IPS DF 19.7 (cell line): ENCODE measurements at places on chromosomes 2 and 18.

- no peak for DNase-seq
Observed at GRCh38 chr2:123916051-123916450, 109.0 kb upstream of the CNTNAP5 start.

DNA sequence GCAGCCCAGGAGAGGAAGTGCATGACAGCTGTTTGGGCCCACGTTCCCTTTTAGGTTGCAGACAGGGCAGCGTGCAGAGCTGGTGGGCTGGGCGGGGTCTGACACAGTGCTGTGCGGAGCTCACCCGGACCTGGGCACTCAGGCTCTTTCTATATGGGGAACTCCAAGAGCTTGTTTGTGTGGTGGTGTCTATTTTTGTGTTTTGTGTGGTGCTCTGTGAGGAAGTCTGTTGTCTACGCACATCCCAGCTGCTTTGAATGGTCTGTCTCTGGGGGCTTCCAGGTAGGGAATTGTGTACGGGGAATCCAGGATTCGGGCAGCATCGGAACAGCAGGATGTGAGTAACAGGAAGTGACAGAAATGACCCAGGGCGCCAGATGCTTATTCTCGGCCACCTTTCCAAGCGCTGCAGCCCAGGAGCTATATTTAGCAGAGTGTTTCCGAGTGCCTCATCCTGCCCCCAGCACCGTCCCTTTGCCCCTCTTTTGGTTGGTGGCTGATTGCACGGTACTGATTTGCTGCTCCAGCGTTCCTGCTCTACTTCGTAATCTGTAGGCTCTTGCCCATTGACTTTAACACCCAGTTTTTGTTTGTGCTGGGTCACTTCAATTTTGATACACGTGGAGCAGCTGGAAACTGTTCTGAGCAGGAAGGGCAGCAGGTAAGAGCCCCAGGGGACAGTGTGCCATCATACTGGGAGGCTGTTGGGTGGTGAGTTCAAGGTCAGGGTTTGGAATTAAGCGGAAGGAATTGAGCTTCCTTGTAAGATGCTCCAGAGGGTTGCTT is 64.7 kb downstream of the DGKD start:
- no peak for DNase-seq

DNA sequence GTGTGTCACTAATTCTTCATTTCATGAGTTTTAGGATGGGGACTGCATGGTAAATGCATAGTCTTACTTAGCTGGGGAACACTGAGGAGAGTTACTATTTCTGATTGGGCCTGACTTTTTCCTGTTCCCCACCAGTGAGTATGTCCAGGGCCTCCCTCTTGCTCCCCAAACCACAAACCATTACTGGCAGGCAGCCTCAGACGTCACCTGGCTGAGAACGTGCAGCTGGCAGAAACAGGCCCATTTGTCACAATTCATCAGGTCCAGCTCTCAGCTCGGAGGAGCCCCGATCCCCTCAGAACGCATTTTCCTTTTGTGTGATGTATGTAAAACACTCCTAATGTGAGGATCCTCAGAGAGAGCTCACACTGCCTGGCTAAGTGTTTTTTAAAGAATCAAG is 71.7 kb upstream of the SIX3 start:
- no peak for DNase-seq

DNA sequence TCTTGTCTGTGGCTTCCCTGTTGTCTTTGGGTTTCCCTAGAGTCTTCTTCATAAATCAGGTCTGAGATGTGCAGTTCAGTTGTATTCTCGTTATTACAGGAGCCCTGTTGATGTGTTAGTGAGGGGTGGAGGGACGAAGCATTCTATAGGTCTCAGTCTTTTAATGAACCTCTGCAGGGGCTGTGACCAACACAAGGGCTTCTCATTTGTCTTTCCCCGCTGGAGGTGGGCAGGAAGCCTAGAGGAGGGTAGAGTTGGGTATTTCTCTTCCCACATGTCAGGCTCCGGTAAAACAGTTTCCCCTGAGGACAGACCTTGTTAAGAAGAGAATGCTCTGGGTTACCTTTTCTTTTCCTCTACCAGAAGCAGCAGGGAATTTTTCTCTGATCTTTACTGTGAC is 31.2 kb downstream of the PROC start:
- DNase-seq = no peak

DNA sequence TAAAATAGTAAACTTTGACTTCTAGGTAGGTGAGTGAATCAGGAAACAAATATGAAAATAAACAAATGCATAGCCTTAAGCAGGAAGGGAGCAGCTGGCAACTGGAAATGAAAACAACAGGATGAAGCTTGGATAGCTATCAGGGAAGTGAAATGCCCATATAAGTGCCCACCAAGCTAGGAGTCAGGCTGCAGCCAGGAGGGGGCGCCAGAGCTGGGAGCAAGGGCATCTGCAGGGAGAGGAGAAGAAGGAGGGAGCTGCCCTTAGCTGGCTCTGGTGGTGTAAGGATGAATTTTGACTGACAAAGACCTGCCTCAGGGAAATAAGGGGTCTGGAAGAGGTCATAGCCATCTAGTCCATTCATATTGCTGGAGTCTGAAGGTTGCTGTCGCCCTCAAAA is 298.3 kb downstream of the TDRD15 start:
- peak; percentile 15 for DNase-seq

GRCh38 chr18:23494992-23495391 is 8.3 kb upstream of the RMC1 start:
- DNase-seq = no peak

GRCh38 chr2:64653109-64654062 is at the start of gene SERTAD2:
SERTAD2 (minus strand) TSS chr2:64653913; CDS start chr2:64636871, 17,042 bp downstream.
- no peak for DNase-seq

DNA sequence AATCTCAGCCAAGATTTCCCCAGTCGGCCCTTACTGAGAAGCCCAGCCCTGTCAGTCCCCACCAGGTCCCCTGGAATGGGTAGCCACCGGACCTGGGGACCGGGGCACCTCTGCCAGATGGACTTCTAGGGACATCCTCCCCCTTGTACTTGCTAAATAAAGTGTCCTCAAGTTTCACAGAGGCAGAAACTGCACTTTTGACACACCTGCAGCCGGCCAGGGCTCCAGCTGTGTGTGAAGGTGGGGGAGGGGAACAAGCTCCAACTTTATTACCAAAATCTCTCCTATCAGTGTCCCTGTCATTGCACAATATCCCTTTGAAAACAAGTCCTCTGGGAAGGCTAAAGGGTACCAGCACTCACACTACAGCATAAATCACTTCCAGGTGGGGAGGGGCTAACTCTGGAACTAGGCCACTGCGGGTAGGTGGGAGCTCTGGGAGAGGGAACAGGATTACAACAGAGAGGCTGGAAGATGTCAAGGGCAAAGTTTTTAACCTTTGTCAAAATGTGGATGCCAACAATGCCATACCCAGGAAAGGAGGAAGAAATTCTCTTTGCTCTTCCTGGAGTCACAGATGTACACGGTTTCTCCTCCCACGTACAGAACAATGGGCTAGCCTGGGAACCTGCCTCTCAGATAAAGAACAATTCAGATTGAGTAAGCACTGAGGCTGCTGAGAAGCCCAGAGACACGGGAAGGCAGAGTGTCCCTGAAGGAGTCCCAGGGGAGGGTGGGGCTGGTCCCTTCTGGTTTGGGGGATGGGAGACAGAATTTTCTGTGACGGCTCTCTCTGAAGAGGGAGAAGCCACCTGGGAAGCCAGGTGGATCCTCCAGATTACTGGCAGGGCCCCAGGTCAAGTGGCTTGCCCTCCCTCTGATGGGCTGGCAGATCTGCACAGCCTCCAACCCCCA is 11.0 kb downstream of the SDC1 start:
- DNase-seq = no peak

DNA sequence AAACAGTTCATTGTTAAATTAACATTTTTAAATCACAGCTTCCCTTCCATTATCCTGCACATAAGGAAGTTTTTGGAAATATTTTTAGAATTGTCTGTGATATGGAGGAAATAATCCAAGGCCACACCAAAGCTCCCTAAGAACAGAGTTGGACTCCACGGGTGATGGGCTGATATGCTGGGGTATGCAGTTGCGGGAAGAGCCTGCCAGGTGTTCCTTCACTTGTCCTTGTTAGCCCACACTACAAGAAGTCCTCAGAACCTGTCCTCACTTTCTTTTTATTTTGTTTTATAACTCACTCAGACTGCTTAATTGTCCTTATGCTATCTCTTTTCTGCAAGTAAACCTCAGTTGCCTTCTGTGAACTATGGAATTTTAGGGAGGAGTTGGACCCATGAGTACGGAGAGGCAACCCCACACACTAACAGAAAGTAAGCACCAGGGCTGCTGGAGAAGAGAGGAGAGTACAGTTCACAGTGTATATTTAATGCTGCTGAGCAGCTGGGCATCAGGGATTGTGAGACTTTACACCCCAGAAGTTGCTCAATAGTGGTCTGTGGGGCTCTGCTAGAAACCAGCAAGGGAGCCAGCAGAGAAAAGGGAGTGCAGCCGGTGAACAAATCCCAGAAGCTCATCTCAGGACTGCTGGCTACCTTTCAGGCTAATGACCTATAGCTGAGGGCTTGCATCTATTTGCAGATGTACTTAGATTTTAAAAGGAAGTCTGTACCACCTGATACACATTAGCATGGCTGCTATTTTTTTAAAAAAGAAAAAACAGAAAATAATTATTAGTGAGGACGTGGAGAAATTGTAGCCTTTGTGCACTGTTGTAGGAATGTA is 280.1 kb upstream of the STON1 start:
- DNase-seq = no peak
